ENCODE measurements at places on chromosomes 11 and 22. TPM values are rescaled to one million over a fixed set of nuclear protein-coding genes. Genes with fewer than 3 reads are reported as not detected.

- H3K4me1 ChIP-seq, result no peaks in the 10 kb centered on the region
- peaks cover 93% of the 10 kb centered on the region for H3K36me3 ChIP-seq
- no peaks in the 10 kb centered on the region for H3K27me3 ChIP-seq
- H3K4me3 ChIP-seq, result no peak overlapping the region
- no peak overlapping the region for H3K27ac ChIP-seq
Measured at GRCh38 chr22:32486656-32487390, 12.2 kb downstream of the FBXO7 start.

OR8H2 gene
- not detected for total RNA-seq

MRPL11 gene
- total RNA-seq, result 201 TPM

GRCh38 chr11:102611291-102611690 lies 13.8 kb downstream of the MMP20 start:
- H3K36me3 ChIP-seq, result no peaks in the 10 kb centered on the region
- H3K4me3 ChIP-seq, result no peak overlapping the region
- H3K4me1 ChIP-seq, result peaks cover 9% of the 10 kb centered on the region
- no peak for DNase-seq
- no peaks in the 10 kb centered on the region for H3K27me3 ChIP-seq

CASP1 gene
- total RNA-seq, result 4.1 TPM

DNA sequence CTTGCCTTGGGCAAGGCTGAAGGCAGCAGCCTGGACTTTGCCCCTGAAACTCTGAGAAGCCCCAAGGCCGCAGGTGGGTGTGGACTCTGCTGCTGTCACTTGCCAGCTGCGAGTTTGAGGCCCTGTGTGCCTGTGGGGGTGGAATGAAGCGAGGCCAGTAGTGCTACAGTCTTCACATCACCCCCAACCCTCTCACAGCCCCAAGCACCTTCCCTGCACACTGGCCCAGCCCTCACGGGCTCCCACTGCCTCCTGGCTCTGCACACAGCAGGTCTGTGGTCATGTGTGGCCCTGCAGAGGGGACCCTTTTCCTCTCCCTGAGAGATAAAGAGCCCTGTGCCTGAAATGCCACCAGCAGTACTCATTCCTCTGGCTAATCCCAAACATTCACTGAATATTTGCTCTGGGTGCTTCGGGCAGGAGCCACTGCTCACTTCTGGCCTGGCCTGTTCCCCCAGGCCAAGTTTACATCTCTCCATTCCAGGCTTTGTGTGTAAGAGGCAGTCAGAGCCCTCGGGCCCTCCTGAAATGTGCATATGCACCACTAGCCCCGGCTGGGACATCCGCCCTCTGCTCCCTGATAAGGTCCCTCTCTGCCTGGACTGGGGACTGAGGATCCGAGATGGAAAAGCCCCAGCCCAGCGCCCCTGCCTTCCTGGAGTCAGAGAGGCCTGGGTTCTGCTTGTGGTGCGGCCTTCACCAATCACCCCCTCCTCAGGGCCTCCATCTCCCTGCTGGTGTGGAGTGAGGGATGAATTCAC lies 17.7 kb downstream of the MGAT3 start:
- DNase-seq, result peak; percentile 80
- H3K4me1 ChIP-seq, result peaks cover 67% of the 10 kb centered on the region
- peak overlapping the region; percentile 92 for H3K27ac ChIP-seq
- H3K4me3 ChIP-seq, result no peak overlapping the region

NAALADL1 gene
- total RNA-seq, result not detected

DNA sequence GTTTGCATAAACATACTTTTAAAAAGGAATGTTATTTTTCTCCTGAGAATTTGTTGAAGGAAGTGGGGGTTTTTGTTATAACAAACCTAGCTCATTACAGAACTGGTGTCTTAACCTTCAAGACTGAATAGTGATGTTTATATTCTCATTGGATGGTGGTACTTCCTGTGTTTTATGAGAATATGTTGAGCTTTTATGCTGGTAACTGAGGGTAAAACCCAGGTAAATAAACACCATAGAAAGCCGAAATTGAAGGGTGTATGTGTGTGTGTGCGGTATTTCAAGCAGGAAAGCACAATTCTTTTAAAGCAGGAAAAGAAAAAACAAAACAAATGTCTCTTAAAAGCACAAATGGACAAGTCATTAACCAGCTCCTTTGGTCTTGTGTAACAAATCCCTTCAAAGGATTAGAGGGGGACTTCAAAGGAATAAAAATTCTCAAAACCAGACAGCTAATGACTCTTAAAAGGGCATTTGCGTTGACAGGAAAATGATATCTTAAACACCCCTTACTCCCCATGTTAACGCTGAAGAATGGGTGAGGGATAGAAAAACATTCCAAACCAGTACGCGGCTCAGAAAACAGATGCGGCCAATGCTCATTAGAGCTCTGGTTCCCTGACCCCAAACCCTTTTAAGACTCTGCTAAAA lies 23.8 kb downstream of the LMO2 start:
- no peak overlapping the region for H3K4me3 ChIP-seq
- no peaks in the 10 kb centered on the region for H3K36me3 ChIP-seq
- H3K4me1 ChIP-seq, result peaks cover 22% of the 10 kb centered on the region
- no peak overlapping the region for H3K27ac ChIP-seq

DNA sequence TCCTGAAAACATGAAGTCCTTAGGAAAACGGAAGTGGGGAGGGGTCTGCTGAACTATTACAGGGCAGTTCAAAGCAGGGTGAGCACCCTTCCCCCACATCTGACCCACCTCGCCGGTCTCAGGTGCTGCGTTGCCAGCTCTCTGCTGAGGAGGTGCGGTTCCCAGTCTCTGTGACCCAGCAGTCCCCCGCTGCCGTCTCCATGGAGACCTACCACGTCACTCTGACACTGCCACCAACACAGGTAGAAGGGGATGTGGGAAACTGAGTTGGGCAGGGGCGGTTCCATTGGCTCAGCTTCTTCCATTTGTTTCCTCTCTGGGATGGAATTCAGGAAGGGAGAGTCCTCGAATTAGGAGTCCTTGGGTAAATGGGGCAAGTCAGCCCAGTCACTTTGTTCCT lies 3.3 kb downstream of the C2CD2L start:
- no peak overlapping the region for H3K27ac ChIP-seq
- peaks cover 15% of the 10 kb centered on the region for H3K4me1 ChIP-seq
- H3K4me3 ChIP-seq, result no peak overlapping the region
- DNase-seq, result no peak
- H3K27me3 ChIP-seq, result no peaks in the 10 kb centered on the region

CATSPERZ gene
- not detected for total RNA-seq

DNA sequence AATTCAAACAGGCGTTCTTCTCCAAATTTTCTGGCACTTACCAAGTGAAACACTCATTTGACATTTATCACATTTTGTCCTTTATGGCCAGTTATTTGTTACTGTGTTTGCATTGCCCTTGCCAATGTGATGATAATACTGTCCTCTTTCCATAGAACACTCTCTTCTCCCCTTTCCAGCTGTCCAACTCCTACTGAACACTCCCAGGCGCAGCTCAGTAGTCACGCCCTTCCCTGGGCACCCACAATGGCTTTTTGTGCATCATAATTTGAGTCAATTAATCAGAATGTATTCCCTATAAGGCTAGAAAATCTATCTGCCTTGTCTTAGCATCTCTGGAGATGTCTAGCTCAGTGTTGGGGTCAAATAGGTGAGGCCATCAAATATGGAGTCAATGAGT lies 21.2 kb upstream of the B3GAT1 start:
- H3K27ac ChIP-seq, result no peak overlapping the region
- H3K36me3 ChIP-seq, result no peaks in the 10 kb centered on the region
- H3K27me3 ChIP-seq, result no peaks in the 10 kb centered on the region
- no peak overlapping the region for H3K4me3 ChIP-seq
- DNase-seq, result no peak

- no peaks in the 10 kb centered on the region for H3K27me3 ChIP-seq
- no peaks in the 10 kb centered on the region for H3K36me3 ChIP-seq
- H3K4me1 ChIP-seq, result no peaks in the 10 kb centered on the region
- H3K4me3 ChIP-seq, result no peak overlapping the region
Measured at GRCh38 chr11:76321820-76322524, 59.0 kb downstream of the THAP12 start.

CREB3L1 gene
- total RNA-seq, result 12.1 TPM

XKR3 gene
- total RNA-seq, result not detected

SCUBE1 gene
- not detected for total RNA-seq

RFPL3 gene
- total RNA-seq, result not detected

OR5W2 gene
- total RNA-seq, result not detected

DNA sequence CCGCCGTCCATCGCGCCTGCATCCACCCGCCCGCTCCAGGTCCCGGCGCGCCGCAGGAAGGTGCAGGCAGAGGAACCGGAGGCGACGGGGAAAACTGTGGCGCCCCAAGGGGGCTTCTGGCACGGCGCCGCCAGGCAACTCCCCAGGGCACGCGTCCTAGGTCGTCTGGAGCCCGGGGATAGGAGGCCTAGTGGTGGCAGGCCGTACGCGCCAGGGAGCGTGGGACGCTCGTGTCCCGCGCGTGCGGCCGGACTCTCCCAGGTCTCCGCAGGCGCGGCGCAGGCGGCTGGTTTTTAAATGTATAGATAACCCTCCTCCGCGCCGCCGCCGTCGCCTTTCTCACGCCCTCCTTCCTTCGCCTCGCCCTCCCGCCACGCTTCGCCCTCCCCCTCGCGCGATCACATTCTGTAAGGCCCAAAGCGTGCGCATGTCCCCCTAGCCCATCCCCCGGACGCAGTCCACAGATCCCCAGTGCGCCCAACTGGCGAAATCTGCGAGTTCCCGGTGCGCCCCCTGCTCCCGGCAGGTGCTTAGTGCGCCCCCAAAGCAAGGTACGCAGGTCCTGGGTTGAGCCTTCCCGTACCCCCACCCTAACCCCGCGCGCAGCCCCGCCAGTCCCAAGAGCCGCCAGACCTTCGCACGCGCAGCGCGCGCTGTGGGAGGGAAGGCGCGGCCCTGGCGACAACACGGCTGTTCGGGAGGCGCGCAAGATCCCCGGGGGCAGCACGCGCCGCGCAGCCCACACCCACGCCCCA lies at the start of gene ASCL2:
ASCL2 (minus strand) TSS at position 267 of the 755 bp plus-strand sequence; CDS start at position 11, 256 bp downstream.
- DNase-seq, result peak; percentile 45
- no peak within 1 kb of the TSS for H3K27ac ChIP-seq
- peaks cover 82% of the 10 kb centered on the region for H3K27me3 ChIP-seq
- H3K4me3 ChIP-seq, result no peak within 1 kb of the TSS
- H3K4me1 ChIP-seq, result peaks cover 12% of the 10 kb centered on the region
- H3K36me3 ChIP-seq, result no peaks in the 10 kb centered on the region

KIRREL3 gene
- 5.3 TPM for total RNA-seq

DNA sequence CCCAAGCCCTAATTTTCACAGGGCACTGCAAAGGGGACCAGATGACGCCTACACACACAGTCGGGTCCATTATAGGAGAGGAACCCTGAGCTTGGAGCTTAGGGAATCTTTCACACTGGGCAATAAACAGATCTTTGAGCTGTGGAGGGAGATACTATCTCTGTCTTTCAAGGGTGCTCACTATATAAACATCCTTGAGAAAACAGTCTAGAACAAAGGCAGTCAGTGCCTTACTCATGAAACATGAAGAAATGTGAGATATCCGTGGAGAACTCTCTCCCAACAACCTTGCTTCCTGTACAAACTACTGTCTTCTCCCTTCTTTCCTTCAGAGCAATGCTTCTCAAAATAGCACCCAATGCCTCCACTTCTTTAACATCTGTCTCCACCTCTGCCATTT lies 109.0 kb upstream of the APOA1 start:
- peak; percentile 21 for DNase-seq
- no peaks in the 10 kb centered on the region for H3K36me3 ChIP-seq
- H3K27me3 ChIP-seq, result no peaks in the 10 kb centered on the region
- peaks cover 18% of the 10 kb centered on the region for H3K4me1 ChIP-seq
- no peak overlapping the region for H3K27ac ChIP-seq

GRCh38 chr11:68946416-68947090 lies 34.2 kb downstream of the MRGPRD start:
- H3K4me1 ChIP-seq, result peaks cover 18% of the 10 kb centered on the region
- H3K27me3 ChIP-seq, result no peaks in the 10 kb centered on the region
- H3K27ac ChIP-seq, result no peak overlapping the region
- H3K36me3 ChIP-seq, result no peaks in the 10 kb centered on the region
- no peak for DNase-seq
- no peak overlapping the region for H3K4me3 ChIP-seq

- no peak overlapping the region for H3K4me3 ChIP-seq
- no peaks in the 10 kb centered on the region for H3K4me1 ChIP-seq
- no peaks in the 10 kb centered on the region for H3K27me3 ChIP-seq
- H3K27ac ChIP-seq, result no peak overlapping the region
Measured at GRCh38 chr11:117912497-117912896, 16.7 kb downstream of the TMPRSS13 start.

- H3K27me3 ChIP-seq, result no peaks in the 10 kb centered on the region
- no peaks in the 10 kb centered on the region for H3K4me1 ChIP-seq
- no peak overlapping the region for H3K4me3 ChIP-seq
- no peak overlapping the region for H3K27ac ChIP-seq
Measured at GRCh38 chr22:48517039-48518030, 1310.3 kb downstream of the BRD1 start.

GDPD4 gene
- total RNA-seq, result not detected

CTSW gene
- 1.9 TPM for total RNA-seq

DNA sequence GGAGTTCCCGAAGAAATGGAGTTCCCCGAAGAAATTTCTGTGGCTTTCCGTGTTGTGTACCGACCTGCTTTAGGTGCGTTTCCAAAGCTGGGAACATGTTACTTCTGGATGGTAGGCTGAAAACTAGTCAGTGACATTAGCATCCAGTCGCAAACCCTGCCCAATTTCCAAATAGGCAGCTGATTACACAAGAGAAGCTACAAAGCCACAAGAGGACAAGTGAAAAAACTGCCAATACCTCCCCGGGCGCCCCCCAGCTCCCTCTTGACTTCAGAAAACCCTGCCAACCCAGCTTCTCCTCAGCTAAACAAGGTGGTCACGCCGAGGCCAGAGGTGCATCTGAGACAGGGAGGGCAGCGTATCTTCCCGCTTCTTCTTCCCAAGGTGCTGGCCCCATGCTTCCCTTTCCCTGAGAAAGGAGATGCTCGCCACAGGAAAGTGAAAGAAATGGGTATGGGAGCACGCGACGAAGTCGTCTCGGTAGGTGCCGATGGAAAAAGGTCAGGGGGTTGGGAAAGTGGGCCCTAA lies 551 bp downstream of the AGBL2 start:
- H3K4me1 ChIP-seq, result peaks cover 14% of the 10 kb centered on the region
- no peak for DNase-seq
- H3K27me3 ChIP-seq, result no peaks in the 10 kb centered on the region

ASPHD2 gene
- total RNA-seq, result 0.87 TPM

CCDC87 gene
- not detected for total RNA-seq

DNA sequence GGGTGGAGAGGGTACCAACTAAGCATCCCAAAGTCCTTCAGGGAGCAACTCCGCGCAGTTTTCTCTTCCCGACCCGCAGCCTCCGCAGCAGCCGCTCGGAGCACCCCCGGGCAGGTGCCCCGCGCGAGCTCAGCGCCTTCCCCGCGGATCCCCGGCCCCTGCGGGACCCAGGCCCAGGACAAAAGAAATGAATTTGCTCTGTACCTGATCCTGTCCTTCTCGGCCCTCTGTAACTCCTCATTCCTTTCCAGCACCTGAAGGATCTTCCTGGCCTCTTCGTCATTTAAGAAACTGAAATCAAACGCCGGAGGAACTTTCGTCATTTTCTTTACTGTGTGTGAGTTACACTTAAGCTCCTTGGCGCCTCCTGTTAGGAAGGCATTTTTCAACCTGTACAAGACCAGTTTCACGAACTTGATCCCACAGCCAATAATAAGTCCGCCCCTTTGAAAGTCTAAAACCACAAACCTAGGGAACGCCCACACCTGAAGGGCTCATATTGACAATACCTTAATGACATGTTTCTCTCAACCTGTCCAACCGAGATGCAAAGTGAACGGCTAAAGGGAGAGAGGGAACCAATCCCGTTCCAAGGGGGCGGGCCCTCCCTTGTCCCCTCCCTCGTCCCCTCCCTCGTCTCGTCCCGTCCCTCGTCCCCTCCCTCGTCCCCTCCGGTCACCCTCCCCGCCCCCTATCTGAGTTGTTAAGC lies at the start of gene EXPH5:
EXPH5 (minus strand) TSS at position 555 of the 709 bp plus-strand sequence; CDS start at position 323, 232 bp downstream.
- H3K27ac ChIP-seq, result no peak within 1 kb of the TSS
- no peaks in the 10 kb centered on the region for H3K27me3 ChIP-seq
- peak; percentile 14 for DNase-seq
- H3K4me1 ChIP-seq, result no peaks in the 10 kb centered on the region
- no peaks in the 10 kb centered on the region for H3K36me3 ChIP-seq
- H3K4me3 ChIP-seq, result peak within 1 kb of the TSS; percentile 37
